ENCODE measurements at places on chromosomes 6 and 20. TPM values are rescaled to one million over a fixed set of nuclear protein-coding genes. Genes with fewer than 3 reads are reported as not detected.

SYNDIG1 gene
- total RNA-seq, result 22.5 TPM

SLC44A4 gene
- total RNA-seq, result 0.33 TPM

KCTD20 gene
- total RNA-seq, result 54.3 TPM

MOCS3 gene
- total RNA-seq, result 3.5 TPM

HCRTR2 gene
- total RNA-seq, result not detected

OLIG3 gene
- not detected for total RNA-seq

TBX18 gene
- total RNA-seq, result 42.3 TPM

ARMC2 gene
- total RNA-seq, result 12.5 TPM

IL17A gene
- total RNA-seq, result not detected

NKX2-2 gene
- total RNA-seq, result 0.23 TPM

SPATA25 gene
- total RNA-seq, result 1.00 TPM

SLC22A1 gene
- 1.9 TPM for total RNA-seq

NEURL2 gene
- total RNA-seq, result 35.4 TPM

CYP21A2 gene
- total RNA-seq, result 0.56 TPM

HTR1E gene
- not detected for total RNA-seq

FAM83C gene
- total RNA-seq, result not detected
